D721Med (cell line): ENCODE measurements at places on chromosomes 16 and 17.

DNA sequence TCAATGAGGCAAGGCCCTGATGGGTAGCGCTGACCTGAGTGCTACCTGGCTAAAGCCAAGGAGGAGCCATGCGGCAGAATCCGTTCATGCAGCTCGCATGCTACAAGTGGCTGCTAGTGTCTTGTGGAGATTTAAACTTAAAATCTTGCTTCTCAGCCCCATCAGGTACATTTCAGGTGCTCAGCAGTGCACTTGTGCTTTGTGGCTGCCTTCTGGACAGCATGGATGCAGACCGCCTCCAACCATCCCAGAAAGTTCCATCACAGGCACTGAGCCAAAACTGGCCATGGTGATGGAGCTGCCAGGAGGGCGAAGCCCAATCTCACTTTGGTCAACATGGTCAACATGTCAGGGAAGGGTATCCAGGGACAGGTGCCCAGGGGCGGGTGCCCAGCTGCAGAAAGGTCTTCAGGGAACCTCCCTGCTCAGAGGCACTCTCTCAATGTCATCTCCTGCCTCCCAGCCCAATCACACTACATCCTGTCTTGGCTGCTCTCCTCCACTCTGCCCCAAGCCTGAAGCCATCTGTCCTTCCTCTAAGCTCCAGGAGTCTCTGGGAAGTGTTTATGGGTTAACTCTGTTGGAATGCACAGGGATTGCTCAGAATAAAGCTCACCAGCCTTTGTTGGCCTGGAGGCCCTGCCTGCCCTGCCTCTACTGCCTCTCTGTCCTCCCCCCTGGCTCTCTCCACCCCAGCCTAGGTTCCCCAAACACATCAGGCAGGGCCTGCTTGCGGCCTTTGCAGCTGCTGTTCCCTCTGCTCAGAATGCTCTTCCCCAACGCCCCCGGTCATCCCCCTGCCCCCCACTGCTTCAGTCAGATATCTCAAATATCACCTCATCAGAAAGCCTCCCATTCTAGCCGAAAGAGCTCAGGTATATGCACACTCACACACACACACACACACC, 18.3 kb upstream of the TNFRSF13B start:
- DNase-seq: no peak

DNA sequence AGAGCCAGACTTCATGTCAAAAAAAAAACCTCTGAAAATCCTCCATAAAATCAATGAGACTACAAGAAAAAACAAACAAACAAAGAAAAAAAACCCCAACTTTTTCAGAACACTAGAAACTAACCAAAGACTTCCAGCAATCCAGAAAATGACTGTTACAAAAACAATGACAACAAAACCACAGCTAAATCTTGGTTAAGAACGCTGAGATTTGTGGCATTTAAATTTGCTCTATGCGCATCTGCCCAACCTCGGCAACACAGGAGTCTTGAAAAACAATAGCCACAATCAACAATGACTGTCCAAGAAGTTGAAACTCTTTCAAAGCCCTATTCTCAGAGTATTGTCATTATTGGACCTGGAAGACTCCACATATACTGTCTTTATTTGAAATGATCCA, 402.4 kb downstream of the ZFHX3 start:
- DNase-seq: no peak

DNA sequence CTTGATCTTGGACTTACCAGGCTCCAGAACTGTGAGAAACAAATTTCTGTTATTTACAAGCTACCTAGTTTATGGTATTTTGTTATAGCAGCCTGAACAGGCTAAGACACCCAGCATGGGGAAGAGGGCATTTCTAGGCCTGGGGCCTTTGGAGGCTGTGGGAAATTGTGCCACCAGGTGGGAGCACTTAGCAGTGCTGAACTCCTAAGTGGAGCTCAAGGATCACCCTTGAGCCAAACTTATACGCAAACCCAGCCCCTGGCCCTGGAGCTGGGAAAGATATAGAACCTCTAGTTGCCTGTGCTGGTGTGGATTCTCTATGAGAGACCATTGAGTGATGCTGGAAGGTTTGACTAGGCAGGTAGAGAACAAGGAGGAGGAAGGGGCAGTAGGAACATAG, 36.1 kb downstream of the MIS12 start:
- DNase-seq: no peak

- no peak for DNase-seq
Measured at GRCh38 chr17:36934144-36934691, 3.1 kb upstream of the LHX1 start.

DNA sequence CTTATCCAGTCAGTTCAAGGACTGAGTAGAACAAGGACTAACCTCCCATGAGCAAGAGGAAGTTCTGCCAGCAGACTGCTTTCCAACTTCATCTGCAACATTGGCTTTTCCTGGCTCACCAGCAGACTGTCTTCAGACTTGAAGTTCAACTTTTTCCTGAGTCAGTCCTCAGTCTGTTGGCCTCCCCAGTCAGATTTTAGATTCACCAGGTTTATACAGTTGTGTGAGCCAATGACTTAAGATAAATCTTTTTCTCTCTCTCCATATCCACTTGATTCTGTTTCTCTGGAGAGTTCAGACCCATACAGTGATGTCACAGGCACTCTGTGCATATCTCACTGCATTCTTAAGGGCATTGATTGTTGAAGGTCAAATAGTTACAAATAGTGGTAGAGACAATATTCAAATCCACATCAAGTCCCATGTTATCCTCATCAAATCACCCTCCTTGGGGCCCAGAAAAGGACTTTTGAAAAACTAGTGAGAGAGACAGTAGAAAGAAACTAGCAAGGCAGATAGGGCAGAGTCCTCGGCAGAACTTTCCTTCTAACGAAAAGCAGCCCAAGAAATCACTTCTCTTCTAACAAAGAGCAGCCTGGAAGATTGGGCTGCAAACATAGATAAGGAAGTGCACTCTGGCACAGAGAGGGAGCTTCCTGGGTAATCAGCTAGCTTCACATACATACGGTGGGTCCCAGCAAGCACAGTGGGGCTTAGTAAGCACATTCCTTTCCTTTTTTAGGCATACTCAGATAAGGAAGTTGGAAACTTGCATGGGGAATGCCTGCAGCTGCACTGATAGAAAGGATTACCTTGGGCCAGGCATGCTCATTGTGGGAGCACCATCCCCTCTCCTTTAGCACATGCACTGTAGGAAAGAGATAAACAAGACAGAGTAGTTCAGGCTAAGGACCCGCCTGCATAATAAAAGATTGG, 132.3 kb upstream of the FAM20A start:
- no peak for DNase-seq

GRCh38 chr16:11136600-11136999, 119.4 kb downstream of the SOCS1 start:
- DNase-seq: no peak
